ENCODE measurements at places on chromosomes 13 and 19. TPM values are rescaled to one million over a fixed set of nuclear protein-coding genes. Genes with fewer than 3 reads are reported as not detected.

The AP1M2 gene
- 0.87 TPM for total RNA-seq

The SNRNP70 gene
- total RNA-seq: 166 TPM

The CEACAM16 gene
- not detected for total RNA-seq

The CRB3 gene
- not detected for total RNA-seq

The GTF2F2 gene
- total RNA-seq: 26.7 TPM

The PLIN4 gene
- total RNA-seq: 4.0 TPM

Data from uterine smooth muscle cell (primary cell).